ENCODE measurements at places on chromosomes 13 and 19.

GRCh38 chr13:76894401-76895110, 8.4 kb upstream of the KCTD12 start:
- no peak for DNase-seq

DNA sequence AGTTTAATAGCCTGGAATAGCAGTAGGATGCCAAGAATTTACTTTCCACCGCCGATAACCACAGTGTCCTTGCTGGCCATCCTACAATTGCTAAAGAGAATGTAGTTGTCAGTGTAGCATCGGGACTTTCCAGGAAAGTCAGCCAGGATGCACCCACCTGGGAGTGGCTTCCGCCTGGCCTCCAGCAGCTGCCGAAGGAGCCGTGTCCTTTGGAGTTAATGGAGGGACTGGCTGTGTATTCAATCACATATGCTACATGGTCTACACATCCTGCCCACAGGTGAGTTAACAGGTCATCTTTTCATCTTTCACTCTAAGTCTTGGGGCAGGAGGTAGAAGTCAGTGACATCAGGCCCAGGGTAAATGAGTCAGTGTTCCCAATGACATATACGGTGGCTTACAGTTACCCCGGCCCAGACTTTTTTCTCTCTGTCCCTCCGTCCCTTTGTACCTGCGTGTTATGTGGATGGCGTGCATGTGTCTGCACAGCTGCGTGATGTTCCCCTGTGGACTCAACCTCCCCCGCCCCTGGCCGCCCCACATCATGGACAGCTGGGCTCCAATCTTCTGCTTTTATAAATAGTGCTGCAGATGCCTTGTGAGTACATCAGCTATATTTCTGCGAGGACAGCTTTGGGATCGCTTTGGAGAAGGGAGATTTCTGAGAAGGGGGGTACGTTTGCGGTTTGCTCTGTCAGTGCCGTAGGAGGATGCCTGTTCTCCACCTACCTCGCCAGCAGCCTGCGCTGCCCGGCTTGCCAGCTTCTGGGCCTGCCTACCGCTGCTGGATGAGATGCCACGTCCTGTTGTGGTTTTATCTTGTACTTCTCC, 63.1 kb downstream of the ATP11A start:
- no peak for DNase-seq

DNA sequence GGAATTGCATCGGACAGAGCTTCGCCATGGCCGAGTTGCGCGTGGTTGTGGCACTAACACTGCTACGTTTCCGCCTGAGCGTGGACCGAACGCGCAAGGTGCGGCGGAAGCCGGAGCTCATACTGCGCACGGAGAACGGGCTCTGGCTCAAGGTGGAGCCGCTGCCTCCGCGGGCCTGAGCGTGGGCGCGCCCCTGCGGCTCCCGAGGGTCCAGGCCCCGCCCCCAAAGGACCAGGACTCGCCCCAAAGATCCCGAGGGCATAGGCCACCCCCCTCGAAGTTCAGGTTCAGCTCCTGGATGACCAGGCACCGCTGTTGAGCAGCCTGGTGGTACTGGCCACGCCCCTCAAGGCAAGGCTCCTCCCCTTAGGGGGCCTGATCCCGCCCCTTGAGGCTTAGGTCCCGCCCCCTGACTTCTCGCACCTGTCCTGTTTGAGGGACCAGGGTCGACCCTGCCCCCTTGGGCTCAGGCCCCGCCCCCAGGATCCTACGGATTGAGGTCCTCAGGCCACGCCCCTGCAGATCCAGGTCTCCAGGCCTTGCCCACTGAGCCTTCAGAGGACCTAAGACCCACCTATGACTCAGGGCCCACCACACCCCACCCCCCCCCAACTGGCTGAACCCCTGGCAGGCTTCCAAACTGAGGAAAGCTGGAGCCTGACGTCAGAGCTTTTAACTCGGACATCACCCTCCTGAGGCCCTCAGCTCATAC, 43.1 kb downstream of the CYP4F22 start:
- DNase-seq, result no peak

GRCh38 chr19:47615230-47615629, 6.3 kb downstream of the BICRA start:
- DNase-seq, result no peak

DNA sequence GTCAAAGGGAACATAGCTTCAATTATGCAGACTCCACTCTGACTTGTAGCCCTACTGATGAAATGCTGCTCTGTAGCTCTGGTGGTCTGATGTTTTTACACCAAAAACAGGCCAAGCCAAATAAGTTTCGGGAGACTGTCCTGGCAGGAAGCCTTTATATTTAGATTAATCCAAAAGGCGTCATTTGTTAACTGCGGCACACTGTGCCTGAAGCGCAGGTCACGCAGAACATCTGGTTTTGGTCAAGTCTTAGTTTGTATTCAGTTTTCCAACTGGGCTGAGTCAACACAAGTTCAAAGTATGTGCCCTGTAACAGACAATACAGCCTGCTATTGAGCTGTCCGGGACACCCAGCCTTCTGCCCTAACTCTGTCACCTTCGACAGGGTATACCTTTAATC, 154.6 kb upstream of the IPO5 start:
- no peak for DNase-seq

DNA sequence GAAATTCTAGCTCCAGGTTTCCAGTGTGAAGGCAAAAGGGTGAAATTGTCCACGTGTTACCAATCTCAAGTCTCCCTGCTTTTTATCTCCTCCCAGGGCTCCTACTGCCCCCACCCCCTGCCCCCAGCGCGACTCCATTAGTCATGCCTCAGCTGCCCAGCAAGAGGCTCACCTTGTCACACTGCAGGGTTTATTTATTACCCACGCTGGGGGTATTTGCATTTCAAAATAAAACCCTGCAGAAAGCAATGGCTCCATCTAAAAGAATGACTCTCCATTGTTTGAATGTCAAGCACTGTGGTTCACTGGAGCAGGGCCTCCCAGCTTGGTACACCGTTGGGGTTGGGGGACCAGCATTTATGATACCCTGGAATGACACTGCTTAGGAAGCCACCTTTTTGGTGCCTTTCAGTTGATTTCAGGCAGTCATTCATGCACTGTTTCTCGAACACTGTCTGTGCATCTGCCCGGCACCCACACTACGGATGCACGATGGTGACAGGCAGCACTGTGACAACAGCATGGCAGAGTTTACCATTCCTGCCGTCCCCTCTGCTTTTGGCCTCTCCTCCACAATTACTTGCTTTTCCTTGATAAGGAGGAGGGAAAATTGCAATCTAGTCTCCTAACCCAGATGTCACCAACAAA, 9.9 kb upstream of the POP4 start:
- DNase-seq, result no peak

- DNase-seq, result peak; percentile 27
These were observed 17.8 kb upstream of the ADGRE5 start for GRCh38 chr19:14363183-14364097.

- DNase-seq, result no peak
These were observed 164.8 kb upstream of the ZNF536 start for GRCh38 chr19:30207357-30207756.

DNA sequence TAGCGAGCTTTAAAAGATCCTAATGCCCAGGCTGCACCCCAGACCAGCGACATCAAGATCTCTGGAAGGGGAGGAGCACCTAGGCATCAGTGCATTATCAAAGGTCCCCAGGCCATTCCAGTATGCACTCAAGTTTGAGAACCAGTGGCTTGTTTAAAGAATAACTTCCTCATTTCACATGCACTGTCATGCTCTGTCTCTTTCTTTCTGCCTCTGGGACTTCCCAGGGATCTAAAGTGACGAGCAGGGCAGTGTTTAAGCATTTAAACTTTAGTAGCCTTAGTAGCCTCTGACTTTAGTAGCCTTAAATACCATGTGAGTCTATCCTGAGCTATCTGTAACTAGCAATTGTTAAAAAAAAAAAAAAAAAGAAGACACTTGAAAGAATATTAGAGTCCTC, 8.9 kb upstream of the FARP1 start:
- DNase-seq, result no peak

- DNase-seq, result no peak
These were observed 46.8 kb downstream of the TSSK6 start for GRCh38 chr19:19468424-19469050.

GRCh38 chr13:110396476-110396875, 89.4 kb downstream of the COL4A2 start:
- no peak for DNase-seq

DNA sequence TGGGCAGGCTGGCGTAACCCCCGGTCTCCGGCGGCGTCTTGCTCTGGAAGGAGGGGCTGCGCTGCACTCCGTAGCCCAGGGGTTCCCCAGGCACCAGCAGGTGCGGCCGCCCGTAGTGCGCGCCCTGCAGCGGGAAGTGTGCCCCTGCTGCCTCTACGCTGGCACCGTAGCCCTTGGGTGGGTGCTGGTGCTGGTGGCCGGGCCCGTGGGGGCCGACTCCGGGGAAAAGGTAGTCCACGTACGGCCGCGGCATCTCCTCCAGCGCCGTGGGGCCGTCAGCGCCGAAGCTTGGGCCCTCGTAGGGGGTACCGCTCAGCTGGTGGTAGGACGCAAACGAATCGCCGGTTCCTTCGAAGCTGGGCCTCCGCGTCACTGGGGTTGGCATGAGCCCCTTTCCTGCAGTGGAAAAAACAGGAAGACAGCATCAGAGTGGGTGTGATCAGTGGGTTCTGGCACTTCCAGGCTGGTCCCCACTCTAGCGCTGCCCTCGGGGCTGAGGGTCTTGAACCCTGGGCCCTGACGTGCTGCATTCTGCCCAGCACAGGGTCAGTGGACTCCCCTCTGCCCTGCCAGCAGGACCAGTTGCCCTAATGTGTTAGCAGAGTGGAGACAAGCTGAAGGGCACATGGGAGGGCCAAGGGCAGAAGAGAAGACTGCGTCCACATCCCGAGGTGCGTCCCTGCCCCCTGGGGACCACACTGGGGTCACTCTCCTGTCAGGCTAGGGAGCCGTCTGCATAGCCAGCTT, 72.3 kb downstream of the LATS2 start:
- DNase-seq, result no peak

- no peak for DNase-seq
These were observed 16.6 kb downstream of the DDX39A start for GRCh38 chr19:14402332-14403144.

DNA sequence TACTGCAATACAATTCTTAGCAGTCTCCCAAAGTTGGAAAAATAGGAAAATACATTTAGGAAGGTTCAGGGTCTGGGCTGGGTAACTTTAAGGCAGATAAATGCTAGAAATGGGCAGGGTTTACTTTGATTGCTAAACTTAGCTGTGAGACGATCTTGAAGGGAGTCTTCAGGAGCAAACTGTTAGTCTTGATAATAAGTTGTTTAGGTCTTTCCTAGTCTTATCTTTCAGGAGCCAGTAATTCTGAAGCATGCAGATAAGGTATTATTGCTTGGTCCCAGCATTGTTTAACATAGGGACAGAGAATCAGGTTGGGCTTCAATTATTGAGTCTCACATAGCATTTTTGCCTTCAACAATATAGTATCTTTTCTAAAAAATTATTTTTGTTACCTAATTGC, 262.4 kb upstream of the MIR17HG start:
- no peak for DNase-seq

DNA sequence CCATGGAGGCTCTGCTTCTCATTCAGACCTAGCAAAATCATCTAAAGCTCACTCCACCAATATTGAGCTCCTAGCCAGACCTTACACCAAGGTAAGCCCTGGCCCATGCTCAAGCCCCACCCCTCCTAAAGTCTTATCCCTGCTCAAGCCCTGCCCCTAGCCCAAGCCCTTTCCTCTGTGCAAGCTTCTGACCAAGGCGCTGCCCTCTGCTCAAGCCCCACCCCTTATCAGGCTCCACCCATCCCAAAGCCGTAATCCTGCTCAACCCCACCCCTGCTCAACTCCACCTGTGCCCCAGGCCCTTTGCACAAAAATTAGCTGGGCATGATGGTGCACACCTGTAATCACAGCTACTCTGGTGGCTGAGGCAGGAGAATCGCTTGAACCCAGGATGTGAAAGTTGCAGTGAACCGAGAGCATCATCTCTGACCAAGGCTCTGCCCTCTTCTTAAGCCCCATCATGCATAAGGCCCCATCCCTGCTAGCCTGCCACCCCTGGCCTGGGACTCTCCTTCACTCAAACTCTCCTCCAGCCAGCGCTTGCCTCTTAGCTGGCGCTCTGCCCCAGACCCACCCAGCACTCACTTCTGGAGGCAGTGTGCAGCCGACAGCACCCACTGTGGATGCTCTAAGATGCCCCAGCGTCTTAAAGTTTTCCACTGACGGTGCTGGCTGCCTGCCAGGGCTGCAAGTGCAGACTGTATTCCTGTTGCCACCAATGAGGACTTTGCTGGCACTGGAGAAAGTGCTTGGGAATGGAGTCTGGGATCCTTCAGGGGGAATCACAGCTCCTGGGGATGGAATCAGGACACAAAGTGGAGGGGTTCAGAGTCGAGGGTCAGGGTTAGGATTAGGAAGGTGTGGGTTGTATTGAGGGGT, 16.5 kb downstream of the KLK4 start:
- DNase-seq, result no peak

DNA sequence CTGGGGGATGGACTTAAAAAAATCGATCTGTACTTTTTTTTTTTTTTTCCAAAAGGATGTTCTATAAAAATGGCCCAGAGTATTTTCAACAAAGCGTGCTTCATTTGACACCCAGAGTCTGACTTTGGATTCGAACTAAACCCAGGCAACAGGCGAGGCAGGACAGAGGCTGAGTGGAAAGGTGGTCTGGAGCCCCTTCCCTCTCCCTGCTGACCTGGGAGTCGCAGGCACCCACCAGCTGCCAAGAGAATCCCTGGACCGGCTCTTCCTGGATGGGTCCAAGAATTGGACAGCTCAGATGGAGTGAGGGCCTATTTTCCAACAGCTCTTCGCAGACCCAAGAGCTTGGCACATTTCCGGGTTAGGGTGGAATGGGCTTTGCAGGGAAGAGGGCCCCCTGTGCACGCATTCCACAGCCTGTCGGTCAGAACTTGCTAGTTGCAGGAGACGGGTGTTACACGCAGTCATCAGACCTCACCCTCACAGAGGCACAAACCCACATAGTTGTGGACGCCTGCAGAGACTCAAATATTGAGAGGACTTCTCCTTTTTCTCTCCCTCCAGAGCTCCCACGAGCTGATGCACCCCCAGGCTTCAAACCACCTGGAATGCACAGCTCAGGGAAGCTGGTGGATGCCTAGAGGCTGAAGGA, 15.2 kb downstream of the KCTD15 start:
- DNase-seq, result no peak

- DNase-seq, result no peak
These were observed 61.2 kb upstream of the EDNRB start for GRCh38 chr13:77979721-77980385.

- DNase-seq, result no peak
These were observed 17.8 kb downstream of the GJA3 start for GRCh38 chr13:20142927-20143480.

DNA sequence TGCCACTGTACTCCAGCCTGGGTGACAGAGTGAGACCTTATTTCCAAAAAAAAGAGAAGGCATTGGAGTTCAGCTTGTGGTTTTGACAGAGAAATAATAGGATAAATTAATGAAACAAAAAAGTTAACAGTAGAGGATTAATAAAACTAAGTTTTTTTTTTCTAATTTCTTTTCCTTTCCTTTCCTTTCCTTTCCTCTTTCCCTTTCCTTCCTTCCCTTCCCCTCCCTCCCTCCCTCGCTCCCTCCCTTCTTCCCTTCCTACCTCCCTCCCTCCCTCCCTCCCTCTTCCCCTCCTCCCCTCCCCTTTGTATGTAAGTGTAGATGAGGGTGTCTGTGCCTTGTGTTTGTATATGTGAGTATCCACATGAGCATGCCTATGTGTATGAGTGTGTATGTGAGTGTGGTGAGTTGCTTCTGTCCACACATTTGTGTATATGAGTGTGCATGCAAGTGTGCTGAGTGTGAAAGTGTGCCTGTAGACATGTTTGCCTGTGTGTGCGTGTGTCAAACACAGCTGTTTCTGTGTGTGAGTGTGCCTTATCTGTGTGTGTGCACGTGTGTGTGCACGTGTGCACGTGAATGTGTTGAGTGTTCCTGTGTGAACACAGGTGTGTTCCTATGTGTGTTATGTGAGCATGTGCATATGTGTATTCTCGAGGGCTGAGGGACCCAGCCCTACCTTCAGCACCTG, 12.5 kb upstream of the MZF1 start:
- DNase-seq, result no peak

All from GF-D8 (cell line).